ENCODE measurements at places on chromosomes 6 and 20.

DNA sequence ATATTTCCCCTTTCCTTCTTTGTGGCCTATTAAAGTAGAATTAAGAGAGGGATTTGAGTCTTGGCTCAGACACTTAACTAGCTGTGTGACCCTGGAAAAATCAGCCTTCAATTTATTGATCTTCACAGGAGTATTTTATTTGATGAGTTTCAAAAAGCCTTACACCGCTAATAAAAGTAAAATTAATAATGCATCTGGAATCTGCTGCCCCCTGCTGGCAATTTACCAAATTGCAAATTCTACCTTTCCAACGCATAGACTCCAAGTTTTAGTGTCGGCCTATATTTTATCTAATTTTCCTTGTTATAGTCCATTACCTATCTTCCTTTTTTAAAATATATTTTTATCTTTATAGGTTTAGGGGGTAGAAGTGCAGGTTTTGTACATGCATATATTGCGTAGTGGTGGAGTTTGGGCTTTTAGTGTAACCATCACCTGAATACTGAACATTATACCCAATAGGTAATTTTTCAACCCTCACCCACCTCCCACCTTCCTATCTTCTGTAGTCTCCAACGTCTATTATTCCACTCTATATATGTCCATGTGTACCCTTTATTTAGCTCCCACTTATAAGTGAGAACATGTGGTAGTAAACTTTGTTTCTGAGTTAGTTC, 46.3 kb downstream of the GOPC start:
- no peak for DNase-seq

- DNase-seq, result no peak
Measured at GRCh38 chr6:149961728-149962425, 1.9 kb upstream of the ULBP1 start.

- no peak for DNase-seq
Measured at GRCh38 chr20:24698706-24699206, 229.3 kb downstream of the SYNDIG1 start.

GRCh38 chr6:16057446-16057845, 71.4 kb upstream of the MYLIP start:
- DNase-seq, result no peak

- DNase-seq, result no peak
Measured at GRCh38 chr6:36779227-36779626, 60.0 kb downstream of the CPNE5 start.

GRCh38 chr20:59268870-59269269, 31.5 kb upstream of the EDN3 start:
- DNase-seq, result no peak

- DNase-seq, result no peak
Measured at GRCh38 chr6:117157448-117157847, 107.9 kb upstream of the VGLL2 start.

DNA sequence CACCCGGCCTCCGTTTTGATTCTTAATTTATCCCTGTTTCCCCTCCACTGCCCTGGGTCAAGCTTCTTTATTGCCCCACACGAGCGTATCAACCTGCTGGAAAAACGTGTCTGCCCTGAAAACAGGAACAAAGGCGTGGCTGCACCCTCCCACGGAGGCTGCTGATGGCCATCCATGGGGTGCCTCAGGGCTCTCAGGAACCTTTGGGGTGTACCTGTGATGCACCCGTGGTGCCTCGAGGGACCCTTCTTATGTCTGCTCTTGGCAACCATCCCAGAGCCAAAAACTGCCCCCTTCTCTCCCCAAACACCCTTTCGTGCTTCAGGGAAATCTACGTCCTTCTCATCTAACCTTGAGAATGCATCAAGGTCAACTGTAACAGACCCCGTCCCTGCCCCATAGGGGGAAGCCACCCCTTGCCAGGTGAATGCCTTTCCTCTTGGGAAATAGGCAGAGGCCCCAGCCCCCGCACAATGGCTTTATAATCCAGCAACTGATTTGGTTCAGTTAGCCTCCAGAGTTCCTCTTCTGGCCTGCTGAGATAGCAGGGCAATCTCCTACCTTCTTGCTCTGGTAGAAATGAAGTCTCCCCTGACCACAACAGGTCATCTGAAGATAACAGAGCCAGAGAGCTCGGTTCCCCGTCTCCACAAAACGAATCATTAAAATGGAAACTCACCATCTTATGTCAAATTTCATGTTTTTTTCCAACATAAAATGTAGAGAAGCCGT, 29.4 kb downstream of the PSMG4 start:
- no peak for DNase-seq

DNA sequence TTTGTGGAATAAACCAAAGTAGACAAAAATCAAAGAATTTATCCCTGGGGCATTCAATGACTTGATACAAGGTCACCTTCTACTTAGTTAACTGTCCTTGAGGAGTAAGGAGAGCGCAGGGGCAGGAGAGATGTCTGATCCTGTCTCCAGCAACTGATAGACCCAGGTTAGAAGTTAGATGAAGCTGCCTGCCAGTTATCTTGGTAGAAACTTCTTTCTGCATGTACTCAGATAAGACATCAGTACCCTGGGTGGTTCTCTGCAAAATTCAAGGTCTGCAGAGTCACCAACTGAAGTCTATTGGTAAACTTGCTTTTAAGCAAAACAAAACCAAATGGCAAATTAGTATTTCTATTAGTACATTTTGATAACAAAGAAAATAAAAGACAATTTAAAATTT, 2.7 kb downstream of the SGK1 start:
- DNase-seq, result no peak
